ENCODE measurements at places on chromosomes 1 and 21.

DNA sequence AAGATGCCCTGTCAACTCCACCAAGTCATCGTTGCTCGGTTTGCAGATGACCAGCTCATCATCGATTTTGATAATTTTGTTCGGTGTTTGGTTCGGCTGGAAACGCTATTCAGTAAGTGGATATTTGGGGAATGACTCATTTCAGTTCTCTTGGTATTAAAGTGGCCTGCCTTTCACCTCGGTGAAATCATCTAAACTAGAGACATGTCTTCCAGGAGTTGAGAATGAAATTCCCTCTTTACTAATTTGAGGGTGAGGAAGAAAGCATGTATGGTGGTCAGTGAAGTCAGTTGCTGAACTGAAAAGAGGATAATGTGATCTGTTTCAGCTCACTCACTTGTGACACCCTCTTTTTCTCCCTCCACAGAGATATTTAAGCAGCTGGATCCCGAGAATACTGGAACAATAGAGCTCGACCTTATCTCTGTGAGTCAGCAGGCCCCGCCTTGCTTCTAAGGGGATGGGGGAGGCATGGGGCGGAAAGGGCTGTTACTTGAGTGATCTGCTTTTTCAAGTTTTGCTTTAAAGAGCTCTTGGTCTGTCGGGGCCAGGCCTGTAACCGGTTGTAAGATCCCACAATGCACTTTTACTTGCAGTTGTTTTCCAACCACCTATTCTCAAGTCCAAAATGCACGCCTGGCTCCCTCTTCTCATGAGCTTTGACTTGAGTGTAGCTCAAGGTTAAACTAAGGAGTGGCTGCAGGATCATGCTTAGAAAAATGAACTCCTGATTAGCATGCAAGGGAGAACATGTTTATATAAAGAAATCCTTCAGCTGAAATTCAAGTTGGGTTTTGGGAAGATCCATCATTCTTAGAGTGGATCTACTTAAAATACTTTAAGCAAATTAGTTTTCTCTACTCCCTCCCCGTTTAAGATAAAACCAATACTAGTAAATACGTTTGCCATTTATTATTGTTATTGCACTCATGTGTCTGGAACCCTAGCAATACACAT is 59.8 kb downstream of the CAPN2 start:
- no peak for DNase-seq

GRCh38 chr1:55155522-55155921 is 59.6 kb downstream of the USP24 start:
- DNase-seq = no peak

DNA sequence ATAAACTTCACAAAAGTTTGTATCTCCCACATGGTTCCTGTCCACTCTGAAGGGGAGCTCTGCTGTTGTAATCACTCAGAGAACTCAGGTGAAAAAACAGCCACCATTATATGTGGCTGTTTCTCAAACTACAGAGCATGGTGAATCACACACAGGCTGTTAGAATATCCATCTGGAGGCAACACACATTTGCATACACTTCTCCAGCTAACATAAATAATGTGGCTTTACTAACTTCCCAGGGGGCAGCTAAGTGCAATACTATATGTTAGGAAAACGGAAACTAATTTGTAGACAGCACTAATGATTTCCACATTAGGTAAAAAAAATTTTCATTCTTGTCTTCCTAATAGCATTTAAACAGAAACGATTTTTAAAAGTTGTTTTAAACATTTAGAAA is 49.3 kb downstream of the PTGFR start:
- DNase-seq = no peak

DNA sequence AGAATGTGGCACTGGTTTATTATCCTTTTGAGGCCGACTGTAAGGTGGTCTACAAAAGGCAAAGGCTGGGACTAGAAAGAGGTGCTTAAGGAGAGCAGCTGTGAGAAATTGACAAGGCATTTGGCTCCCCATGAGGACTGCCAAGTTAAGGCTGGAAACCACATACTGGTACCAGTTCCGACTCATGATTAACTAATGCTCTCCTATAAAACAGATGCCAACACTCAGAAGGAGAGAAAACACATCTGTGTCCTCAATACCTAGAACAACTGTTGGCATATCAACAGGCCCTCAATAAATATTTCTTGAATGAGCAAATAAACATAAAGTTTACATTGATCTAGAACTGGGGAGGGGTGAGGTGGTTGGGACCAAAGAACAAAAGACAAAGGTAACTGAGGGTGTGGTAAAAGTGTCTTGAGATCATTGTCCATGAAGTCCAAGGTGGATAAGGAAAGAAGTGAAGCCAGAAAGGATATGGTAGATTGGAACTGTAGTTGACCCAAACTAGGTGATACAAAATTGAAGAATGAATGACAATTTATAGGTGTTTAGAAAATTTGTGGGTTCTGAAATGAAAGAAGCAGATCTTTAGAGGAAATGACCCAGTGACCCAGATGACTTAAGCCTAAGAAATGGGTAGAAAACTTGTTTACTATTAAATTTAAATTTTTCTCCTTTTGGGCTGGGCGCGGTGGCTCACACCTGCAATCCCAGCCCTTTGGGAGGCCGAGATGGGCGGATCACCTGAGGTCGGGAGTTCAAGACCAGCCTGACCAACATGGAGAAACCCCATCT is 16.9 kb upstream of the MCL1 start:
- no peak for DNase-seq

GRCh38 chr1:17134724-17135123 is 15.5 kb upstream of the PADI2 start:
- no peak for DNase-seq

DNA sequence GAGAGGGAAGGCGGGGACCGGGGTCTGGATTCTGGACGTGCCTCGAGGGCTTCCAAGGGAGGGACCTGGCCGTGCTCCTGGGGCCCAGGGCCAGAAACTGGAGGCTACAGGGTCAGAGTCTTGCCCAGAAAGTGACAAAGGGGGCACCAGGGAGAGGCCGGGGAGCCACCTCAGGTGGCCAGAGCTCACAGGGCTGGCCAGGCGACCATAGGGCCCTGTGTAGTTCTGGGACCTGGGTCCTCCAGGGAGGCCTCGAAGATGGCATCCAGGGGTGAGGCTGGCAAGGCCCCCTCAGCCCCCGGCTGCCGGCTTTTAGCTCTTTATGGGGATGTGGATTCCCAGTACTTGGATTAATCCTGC is 14.3 kb upstream of the LRRC3 start:
- DNase-seq = no peak

DNA sequence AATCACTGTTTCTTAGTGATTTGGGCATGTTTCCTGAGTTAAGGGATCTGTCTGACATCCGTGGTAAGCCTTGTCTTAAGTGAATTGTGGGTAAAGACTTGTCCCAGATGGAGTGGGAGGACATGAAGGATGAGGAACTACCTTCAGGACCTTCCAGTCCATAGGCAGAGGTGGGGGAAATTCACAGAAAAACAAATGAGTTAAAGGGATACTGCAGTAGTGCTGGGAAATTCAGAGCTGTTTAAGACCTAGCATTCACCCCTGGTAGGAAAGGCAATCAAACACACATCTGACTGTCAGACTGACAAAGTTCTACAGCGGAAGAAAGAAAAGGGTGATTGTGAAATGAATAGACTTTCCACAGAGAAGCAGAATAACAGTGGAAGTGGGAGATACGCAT is 3.0 kb downstream of the GNAT2 start:
- no peak for DNase-seq

DNA sequence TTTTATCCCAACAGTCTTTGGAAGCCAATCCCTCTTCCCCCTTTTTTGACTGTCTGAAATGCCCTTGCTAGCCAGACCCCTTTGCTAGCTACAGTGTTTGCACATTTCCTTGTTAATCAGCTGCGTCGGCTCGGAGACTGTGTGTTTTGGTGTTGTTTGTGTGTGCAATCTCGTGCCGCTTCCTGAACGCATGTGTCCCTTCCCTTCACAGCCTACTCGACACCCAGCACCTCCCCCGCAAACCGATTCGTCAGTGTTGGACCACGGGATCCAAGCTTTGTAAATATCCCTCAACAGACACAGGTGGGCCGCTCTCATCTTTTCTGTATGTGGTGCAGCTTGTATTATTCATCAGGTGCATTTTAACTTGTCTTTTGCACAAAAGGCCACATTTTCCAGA is 298.7 kb downstream of the TM2D1 start:
- DNase-seq = no peak

GRCh38 chr1:62384276-62385005 is 52.4 kb upstream of the USP1 start:
- DNase-seq = no peak

- DNase-seq = no peak
Measured at GRCh38 chr1:193335806-193336428, 149.5 kb upstream of the B3GALT2 start.

- DNase-seq = no peak
Measured at GRCh38 chr1:182119631-182120030, 58.1 kb upstream of the ZNF648 start.

DNA sequence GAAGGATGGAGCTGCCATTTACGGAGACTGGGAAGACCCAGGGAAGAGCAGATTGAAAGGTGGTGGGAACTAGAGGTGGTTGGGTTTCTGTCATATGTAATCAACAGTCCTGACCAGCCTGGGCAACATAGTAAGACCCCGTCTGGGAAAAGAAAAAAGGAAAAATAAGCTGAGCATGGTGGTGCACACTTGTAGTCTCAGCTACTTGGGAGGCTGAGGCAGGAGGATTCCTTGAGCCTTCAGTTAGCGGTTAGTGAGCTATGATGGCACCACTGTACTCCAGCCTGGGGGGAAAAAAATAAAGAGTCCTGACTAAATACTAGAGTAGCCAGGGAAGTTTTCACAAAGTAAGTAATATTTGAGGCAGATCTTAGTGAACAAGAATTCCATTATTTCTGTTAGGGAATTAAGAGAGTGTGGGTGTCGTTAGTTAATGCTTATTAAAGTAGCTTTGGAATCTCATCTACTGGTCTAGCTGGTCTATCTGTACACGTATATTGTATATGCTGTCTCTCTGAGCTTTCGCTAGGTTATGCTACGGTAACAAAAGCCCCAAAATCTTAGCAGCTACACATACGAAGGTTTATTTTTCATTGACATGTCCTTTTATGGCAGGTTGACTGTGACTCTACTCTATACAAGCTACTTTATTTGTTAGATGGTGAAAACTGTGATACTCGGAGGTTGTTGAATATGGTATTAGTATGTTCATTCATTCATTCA is 4.4 kb downstream of the NBPF1 start:
- DNase-seq = no peak

DNA sequence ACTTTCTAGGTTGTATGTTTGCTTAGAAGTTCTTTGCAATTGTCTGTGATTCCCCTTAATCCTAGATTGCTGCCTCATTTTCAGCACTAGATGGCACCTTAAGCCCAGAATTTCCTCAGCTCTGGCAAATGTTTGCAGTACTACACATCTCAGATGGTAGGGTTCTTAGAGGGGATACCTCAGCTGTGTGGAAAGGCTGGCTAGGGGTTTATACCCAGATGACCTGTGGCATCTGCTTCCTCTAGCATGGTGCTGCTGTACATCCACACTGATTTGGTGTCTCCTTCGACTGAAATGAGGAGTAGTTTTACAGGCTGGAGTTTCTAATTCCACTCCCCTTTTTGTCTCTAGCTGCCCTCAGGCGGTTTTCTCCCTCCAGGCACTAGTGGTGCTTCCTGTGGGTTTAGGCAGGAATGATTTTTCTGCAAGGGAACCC is 23.5 kb downstream of the ASB17 start:
- no peak for DNase-seq

GRCh38 chr1:225380691-225381090 is 47.1 kb downstream of the LBR start:
- DNase-seq = no peak

DNA sequence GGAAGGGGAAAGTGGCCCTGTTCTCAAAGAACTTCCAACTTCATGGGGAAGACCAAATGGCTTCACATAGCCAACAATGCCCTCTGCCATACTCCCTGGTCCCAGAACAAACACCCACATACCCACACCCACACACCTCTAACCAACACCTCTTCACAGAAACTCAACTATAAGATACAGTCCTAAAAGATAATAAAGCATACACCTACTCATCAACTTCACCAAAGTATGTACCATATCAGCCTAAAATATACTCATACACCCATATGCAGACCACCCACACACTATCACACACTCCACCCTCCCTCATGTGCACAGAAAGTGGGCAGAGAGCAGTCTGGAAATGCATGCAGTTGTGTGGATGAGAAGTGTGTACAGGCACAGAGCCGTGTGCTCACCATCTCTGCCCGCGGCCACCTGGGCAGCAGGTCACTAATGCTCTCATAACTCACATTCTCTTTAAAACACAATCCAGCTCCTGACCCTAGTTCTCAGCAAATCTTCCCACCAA is 27.7 kb downstream of the IQGAP3 start:
- no peak for DNase-seq

DNA sequence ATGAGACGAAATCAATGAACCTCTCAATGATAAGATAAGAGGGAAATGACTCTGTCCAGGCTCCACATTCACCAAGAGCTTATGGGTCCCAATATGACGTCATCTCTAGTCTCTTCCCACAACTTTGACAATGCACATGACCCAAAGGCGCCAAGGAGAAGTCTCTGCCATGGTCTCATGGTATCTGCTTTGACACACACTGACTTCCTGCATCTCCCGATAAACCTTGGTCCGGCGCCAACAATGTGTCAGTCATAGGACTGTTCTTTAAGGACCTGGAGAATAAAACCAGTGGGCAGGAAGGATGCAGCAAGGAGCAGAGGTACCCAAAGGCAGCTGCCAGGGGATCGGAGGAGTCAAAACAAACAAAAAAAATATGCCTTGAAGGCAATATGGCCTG is 46.9 kb upstream of the TMEM51 start:
- no peak for DNase-seq

DNA sequence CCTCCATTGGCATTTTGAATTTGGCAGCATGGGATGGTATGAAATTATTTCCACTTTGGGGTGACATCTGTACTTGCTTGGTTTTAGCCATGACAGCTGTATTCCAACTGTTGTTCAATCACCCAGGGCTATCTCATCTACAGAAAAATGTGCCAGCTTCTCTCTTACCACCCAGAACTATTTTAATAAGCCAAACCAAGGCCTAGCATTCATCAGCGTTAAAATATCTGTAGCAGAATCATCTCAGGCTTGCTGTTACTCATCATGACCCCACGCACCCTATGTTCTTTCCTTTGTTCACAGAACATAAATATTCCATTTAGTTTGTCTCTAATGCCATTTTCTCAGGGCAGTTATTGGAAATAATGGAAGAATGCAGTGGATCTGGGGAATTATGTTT is 49.8 kb downstream of the GIPC2 start:
- DNase-seq = no peak

DNA sequence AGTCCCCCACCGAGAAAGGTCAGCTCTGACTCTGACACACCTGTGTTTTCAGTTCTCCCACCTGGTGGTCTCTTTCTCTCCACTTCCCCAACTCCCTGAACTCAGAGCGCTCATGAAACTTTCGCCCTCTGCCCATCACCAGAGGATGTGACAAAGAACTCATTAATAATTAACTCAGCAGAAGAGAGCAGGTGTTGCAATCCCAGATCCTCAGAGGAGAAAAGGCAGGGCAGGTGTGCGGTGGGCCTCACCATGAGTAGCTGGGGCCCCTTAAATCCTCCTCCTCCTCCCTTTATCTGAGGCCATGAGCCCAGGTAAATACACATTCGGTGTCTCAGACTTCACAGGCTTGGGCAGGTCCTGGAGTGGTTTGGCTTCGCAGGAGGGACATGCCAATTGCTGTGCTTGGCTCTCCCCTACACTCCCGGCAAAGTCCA is 1.7 kb upstream of the LAMB3 start:
- no peak for DNase-seq

GRCh38 chr1:160206421-160207117 is 1.4 kb downstream of the PEA15 start:
- DNase-seq = no peak

GRCh38 chr1:65072845-65073244 is 75.2 kb upstream of the AK4 start:
- DNase-seq = no peak

Data from activated gamma-delta T cell treated with Interleukin-2 at 50 U/mL for 16 hours (primary cell).